ENCODE measurements at places on chromosomes 16 and 17.
A peak's percentile ranks its signal among the peaks of the same experiment; 100 is the strongest.

DNA sequence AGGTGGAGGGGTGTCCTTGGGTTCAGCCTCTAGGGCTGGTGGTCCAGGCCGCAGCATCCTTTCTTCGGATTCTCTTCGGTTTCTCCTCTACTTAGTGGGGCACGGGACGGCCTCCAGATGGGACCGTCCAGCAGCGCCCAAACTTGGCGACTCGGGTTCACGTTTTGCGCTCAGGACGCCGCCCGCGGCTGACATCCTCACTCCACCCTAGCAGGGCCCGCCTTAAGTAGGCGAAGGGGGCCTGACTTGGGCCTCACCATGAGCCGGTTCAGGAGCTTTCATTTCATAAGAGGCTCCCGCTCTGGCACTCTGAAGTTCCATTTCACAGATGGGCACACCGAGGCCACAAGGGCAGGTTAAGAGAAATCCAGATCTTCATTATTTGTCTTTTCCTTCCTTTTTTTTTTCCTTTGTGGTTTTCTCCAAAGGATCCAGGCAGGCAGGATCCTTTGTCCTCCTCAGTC is 141.2 kb downstream of the SEC14L1 start:
- peak overlapping the region; percentile 73 for H3K4me3 ChIP-seq
- H3K4me1 ChIP-seq: peaks cover 47% of the 10 kb centered on the region

DNA sequence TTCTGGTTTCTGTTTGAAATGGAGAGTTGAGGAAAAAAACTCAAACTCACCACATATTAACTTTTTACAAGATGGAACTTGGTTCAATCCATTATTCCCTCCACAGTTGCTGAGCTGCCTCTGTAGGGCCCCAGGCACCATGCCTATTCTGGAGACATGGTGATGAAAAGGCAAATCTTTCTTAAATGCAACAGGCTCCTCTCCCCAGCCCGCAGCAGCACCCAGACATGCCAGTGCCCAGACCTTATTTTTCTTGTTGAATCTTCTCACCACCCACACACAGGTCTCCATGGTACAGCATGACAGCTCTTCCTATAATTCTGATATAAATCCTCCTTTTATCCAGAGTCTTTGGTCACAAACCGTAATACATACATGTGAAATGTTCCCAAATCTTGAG is 7.6 kb downstream of the CYTH1 start:
- DNase-seq: no peak
- H3K27me3 ChIP-seq: no peaks in the 10 kb centered on the region
- H3K4me1 ChIP-seq: peaks cover 83% of the 10 kb centered on the region
- peak overlapping the region; percentile 94 for H3K27ac ChIP-seq
- H3K36me3 ChIP-seq: peaks cover 7% of the 10 kb centered on the region
- H3K4me3 ChIP-seq: peak overlapping the region; percentile 65

GRCh38 chr17:58183514-58183913 is 9.0 kb upstream of the EPX start:
- no peak overlapping the region for H3K4me3 ChIP-seq
- H3K36me3 ChIP-seq: no peaks in the 10 kb centered on the region
- peaks cover 4% of the 10 kb centered on the region for H3K4me1 ChIP-seq
- no peak overlapping the region for H3K27ac ChIP-seq
- H3K27me3 ChIP-seq: no peaks in the 10 kb centered on the region
- no peak for DNase-seq

DNA sequence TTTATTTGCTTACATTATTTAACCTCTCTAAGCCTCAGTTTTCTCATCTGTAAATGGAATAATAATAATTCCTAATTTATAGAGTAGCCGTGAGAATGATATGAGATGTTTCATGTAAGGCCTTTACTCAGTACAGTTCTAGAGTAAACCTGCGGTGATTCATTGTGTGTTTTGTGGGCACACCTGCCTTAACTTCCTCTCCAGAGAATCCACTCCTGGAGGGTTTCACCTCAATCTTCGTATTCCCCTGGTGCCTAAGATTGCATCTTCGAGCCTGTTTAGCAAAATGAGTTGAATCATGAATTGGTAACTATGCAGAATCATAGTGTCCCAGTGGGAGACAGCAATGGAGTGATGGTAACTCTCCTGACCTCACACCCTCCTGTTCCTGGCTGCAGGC is 52.3 kb downstream of the DNAH2 start:
- H3K36me3 ChIP-seq: no peaks in the 10 kb centered on the region
- H3K27ac ChIP-seq: no peak overlapping the region
- peaks cover 2% of the 10 kb centered on the region for H3K4me1 ChIP-seq

GRCh38 chr17:79922116-79922601 is 82.9 kb upstream of the CBX4 start:
- H3K4me1 ChIP-seq: no peaks in the 10 kb centered on the region
- H3K27me3 ChIP-seq: no peaks in the 10 kb centered on the region
- DNase-seq: no peak
- H3K27ac ChIP-seq: no peak overlapping the region

DNA sequence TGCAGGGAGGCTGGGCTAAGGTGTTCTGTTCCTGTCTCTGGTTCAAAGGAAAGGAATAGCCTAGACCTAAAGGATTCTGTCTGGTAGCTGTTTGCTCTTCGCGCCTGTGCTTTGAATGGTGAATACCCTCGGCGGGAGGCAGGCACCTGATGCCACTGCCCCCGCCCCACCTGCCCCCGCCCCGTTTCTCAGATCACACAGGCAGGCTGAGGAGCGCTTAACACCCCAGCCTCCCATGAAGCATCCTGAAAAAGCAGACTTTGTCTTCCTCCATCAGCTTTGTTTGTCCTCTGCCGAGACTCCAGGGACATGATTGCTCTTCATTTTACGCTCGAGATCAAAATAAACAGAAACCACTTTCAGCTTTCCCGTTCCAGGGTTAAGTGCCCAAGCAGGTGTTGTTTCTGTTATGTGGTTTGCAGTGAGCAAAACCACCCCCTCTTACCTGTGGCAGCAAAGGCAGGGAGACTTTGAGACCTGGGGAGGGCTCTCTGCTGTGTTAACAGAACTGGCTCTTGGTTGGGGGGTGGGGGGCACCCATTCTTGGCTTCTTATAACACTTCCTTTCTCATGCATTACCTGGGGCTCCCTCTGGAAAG is 452.1 kb downstream of the WWOX start:
- DNase-seq: no peak
- H3K36me3 ChIP-seq: no peaks in the 10 kb centered on the region
- H3K27me3 ChIP-seq: no peaks in the 10 kb centered on the region
- peaks cover 10% of the 10 kb centered on the region for H3K4me1 ChIP-seq

GRCh38 chr17:57636985-57637665 is 108.0 kb downstream of the CCDC182 start:
- DNase-seq: no peak
- H3K4me3 ChIP-seq: no peak overlapping the region
- no peaks in the 10 kb centered on the region for H3K27me3 ChIP-seq
- no peaks in the 10 kb centered on the region for H3K36me3 ChIP-seq
- peaks cover under 1% of the 10 kb centered on the region for H3K4me1 ChIP-seq

- H3K4me1 ChIP-seq: no peaks in the 10 kb centered on the region
- no peak for DNase-seq
- H3K27ac ChIP-seq: no peak overlapping the region
- H3K36me3 ChIP-seq: no peaks in the 10 kb centered on the region
These were observed 10.9 kb upstream of the COL1A1 start for GRCh38 chr17:50212121-50212843.

DNA sequence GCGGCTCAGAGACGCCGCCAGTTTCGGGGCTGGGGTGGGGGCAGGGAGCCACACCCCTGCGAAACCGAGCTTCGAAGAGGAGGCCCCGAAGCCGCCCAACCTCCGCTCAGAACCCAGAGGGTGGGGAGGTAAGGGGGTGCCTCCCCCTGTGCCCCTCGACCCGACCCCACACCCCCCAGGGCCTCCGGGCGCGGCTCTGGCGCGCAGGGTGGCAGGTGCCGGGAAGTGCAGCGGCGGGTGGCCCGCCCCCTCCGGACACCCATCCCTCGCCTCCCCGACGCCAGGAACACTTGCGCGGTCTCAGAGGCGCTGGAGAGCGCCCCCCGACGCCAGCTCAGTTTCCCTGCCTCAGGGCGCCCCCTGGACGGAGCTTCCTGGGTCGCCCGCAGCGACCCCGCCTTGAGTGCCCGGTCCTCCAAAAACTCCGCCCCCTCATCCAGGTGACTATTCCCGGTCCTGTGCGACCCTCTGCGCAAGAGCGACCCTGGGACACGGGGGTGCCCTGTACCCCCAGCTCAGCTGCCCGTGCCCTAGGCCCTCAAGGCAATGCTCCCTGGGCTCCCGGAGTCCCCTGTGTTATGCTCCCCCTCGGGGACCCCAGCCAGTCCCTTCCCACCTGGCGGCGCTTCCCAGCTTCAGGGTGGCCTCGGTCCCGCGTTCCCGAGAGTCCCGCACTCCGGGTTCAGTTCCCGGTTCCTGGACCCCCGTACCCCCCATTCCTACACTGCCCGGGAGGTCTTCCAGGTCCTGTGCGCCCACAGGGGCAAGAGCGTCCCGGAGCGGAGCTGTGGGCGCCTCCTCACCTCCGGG is 562 bp downstream of the PPL start:
- DNase-seq: no peak
- peaks cover 9% of the 10 kb centered on the region for H3K4me1 ChIP-seq
- no peak overlapping the region for H3K4me3 ChIP-seq
- no peak overlapping the region for H3K27ac ChIP-seq
- H3K27me3 ChIP-seq: peaks cover 20% of the 10 kb centered on the region

DNA sequence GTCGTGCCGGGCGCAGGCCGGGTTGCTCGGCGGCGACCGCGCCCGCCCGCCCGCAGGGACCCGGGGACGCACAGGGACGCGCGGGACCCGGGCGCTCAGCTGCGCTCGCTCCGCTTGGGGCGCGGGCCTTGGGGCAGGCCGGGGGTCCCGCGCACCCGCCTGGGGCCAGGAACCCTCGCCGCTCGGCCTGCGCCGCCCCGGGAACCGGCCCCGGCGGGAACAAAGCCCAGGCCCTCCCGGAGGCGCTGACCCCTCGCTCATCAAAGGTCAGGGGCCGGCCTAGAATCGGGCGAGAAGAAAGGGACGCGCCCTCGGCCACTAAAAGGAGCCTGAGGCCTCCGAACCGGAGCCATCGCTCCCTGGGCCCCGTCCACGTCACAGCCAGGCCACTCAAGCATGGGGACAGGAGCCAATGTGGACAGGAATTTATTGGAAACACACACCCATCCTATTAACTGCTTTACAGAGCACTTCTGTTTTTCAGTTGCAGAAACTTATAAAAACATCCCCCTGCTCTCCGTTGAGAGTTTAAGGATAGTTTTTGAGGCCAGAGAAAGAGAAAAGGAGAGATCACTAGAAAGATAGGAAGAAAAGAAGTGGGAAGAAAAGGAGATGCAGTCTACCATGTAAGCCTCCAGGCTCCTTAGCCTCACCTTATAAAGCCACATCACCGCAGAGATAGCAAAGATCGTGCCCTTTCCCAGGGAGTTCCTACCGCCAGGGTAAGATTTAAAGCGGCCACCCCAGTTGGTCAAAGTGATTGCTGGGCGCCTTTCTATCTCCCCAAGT is 558 bp upstream of the ZFHX3 start:
- H3K36me3 ChIP-seq: no peaks in the 10 kb centered on the region
- peak overlapping the region; percentile 91 for H3K4me3 ChIP-seq
- no peaks in the 10 kb centered on the region for H3K27me3 ChIP-seq
- H3K4me1 ChIP-seq: peaks cover 30% of the 10 kb centered on the region
- H3K27ac ChIP-seq: peak overlapping the region; percentile 91
